ENCODE measurements at places on chromosomes 1 and 21.

DNA sequence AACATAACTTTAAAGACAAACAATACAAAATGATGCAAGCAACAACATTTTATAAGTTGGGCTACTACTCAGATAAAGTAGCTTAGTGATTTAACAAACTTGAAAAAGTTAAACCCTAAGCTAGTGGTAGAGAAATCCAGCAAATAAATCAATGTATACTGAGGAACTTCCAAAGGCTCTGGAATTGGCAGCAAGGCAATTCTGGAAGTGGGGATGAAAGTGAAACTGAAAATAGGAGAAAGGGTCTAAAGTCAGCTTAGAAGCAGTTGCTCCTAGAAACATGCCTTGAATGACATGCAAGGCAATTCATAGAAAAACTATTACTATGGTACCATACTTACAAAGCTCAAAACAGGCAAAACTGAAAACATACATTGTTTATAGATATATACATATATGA is 90.0 kb upstream of the CAMK1G start:
- DNase-seq = no peak

DNA sequence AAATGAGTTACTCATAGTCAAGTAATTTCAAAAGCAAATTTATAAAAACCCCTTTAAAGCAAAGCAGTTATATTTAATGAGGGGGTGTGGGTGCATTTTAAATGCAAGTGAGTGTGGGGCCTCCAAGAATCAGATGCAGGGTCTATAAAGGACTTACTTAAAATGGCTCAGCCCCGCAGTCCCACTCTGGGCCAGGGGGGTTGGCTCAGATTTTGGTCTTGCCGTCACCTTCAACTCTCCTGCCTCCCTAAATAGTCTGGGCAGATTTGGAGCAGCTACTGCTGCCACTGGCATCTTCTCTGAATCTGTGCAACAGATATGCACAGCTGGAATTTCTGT is 16.2 kb downstream of the AMPD2 start:
- no peak for DNase-seq

DNA sequence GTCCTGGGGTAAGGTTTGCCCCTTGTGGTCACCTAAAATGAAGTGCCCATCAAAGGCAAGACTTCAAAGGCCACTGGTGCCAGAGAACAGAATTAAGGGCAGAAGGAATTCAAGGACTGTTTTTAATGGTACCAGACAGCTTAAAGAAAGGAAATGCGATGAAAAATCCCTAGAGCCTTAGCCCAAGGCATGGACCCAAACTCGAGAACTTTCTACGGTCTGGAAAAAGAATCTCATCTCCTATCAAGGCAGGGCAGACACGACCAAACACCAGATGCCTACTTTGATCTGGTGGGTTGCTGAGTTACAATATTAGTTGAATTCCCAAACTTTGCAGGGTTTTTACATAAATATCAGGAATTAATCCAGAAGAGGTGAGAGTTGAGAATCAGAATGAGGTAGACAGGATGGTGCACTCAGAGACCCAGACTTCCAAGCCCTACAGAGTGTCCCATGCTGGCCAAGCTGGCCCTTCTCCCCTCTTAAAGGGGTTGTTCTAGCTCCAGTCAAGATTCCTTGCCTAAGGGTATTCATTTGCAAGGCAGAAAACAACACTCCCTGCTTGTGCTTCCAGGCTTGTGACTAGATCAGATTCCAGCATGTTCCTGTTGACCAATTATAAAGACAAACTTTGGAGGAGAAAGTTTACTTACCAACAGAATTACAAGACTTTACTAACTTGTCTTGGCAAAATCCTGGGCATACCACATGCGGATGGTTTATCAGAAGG is 48.0 kb downstream of the EDN2 start:
- no peak for DNase-seq

GRCh38 chr21:17370263-17370662 is 142.6 kb upstream of the CXADR start:
- DNase-seq = no peak

- no peak for DNase-seq
Measured at GRCh38 chr1:161069241-161069640, 450 bp downstream of the ARHGAP30 start.

DNA sequence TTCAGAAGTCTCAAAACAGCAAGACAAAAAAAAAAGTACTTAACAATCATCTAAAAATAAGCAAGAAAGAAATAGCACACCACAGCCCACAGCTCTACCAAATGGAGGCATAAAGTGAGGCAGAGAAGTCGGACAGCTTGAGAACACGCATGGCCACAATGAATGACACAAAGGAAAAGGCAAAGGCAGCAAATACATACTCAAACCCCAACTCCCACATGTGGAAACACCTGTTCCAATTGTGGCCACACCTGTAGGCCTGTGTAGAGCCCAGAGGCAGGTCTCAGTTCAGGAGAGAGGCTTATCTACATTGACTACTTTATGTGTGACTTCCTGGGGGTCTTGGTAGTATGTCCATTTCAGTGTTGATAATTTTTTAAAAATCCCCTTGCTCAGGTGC is 543.5 kb downstream of the LMO4 start:
- DNase-seq = no peak

DNA sequence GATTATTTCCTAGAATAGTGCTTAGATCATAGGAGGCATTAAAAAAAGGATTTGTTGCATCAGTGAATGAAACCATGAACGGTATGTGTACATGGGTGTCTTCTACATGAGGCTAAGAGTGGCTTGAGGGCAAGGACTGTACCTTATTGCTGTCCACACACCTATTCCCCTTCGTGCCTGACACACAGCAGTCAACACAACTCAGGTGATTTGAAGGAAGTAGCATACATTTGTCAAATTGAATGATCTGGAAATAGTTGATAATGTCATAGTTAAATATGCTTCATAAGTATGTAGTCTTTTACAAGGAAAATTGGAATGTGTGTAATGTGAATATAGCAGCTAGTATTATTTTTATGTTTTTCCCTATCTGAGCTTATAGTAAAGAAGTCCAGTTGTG is 189.0 kb upstream of the DAB1 start:
- no peak for DNase-seq

DNA sequence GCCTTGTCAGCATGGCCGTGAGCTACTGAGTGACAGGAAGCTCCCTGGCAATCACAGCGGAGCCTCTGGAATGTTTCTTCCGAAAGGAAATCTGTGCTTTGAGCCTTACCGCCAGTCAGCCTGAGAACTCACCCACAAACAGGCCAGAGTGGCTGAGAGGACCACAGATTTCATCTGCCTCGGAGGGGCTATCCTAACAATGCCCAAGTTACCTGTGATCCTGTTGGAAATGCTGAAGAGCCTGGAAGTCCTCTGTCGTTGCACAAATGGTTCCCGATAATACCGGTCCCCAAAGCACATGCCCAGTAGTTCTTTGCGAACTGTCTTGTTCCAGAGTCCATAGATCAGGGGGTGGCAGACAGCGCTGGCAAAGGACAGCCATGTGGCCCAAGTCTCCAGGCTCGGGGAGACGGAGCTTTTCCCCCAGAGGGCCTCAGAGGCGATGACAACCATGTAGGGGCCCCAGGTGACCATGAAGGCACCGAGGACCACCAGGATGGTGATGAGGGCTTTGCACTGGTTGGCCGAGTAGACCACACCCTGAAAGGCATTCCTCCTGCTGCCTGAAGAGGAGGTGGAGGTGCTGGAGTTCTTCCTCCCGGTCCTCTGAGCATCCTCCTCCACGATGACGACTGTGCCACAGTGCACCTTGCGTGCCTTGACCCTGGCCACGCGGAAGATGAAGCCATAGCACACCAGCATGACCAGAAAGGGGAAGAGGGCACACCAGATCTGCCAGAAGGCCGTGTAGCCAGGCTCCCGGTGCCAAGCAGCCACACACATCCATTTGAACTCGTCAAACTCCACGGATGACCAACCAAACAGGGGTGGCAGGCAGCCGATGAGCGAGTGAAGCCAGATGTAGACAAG is 40.2 kb downstream of the GPR161 start:
- no peak for DNase-seq

GRCh38 chr1:243270097-243270864 is 14.4 kb downstream of the SDCCAG8 start:
- DNase-seq = no peak

DNA sequence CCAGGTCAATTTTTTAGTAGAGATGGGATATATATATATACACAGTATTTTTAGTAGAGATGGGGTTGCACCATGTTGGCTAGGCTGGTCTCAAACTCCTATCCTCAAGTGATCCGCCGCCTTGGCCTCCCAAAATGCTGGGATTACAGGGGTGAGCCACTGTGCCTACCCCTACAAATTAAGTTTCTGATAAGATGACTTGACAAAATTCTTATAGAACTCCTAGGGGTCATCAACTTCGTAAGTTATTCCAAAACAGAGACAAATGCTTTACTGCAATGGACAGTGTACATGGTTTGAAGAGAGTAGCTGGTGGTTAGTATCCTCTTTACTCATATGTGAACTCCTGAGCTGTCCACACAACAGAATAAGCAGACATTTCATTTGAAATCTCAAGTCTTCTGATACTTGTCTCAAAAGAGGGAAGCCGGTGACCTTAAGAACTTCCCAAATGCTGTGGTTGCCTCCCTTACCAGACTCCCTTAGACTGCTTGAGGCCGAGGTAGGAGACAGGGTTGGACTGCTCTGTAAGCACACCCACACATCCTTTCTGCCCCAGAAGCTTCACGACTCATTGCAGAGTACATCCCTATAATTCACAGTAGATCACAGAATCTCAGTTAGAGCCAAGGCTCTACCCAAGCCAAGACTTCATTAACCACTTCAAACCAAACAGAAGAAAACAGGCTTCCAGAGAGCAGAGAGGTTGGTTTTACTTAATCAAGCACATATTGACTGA is 244.1 kb upstream of the IRF2BP2 start:
- DNase-seq = no peak

DNA sequence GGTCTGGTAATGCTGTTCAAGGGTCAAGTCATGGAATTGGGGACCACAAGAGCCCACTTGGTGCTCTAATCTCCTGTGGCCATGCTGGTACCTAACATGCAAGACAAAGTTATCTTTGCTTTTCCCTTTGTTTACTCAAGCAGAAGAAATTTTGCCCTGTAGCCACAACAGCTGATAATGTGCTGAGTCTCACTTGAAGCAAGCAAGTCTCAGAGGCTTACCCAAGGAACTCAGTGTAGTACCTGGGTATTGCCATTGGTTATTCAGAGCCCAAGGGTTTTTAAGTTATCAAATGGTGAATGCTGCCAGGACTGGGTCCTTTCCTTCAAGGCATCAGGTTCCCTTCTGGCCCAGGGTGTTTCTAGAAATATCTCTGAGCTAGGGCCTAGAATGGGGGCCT is 198.9 kb upstream of the RNPC3 start:
- no peak for DNase-seq

DNA sequence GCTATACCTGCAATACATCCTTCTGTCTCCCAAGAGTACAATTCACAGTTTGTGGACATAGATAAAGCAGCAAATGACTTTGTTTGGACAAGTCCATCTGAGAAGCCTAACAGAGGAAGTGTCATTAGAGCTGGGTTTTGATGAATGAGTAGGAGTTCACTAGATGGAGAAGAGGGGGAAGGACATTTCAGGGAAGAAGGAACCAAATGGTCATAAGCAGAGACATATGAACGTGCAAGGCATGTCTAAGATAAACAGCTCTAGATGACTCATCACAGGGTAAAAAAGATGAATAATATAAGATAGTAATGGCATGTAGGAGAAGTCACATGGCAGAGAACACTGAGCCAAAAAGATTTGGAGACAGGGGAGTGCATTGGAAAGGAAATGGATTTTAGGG is 54.5 kb downstream of the HMGB4 start:
- no peak for DNase-seq

- DNase-seq = no peak
Measured at GRCh38 chr1:92094595-92094994, 14.4 kb downstream of the BTBD8 start.

- no peak for DNase-seq
Measured at GRCh38 chr1:248790456-248790855, 34.9 kb upstream of the LYPD8 start.

DNA sequence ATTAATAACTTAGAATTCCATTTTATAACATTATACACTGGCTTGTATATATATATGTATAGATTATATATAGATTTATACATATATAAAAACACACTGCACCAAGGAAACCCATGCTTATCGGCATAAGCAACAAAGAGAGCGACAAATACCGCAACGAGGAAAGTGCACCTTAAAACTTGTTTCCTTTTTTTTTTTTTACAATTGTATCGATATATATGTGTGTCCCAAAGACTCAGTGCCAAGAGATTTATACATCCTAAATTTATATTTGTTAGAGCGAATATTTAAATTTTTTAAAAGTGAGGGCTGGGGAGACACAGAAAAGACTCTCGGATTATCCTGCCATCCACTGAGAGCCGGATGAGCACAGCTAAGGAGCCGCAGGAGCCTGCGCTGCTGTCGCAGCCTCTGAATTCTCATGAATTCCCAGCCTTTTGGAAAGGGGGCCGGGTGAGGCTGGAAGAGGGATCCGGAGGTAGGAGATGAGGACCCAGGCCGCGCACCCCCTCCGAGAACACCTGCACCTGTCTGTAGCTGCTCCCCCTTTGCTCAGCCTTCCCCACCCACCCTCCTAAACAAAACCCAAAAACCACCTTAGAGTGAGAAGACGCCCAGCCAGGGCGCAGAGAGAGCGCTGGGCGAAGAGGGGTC is 5.2 kb downstream of the DMRTA2 start:
- no peak for DNase-seq

DNA sequence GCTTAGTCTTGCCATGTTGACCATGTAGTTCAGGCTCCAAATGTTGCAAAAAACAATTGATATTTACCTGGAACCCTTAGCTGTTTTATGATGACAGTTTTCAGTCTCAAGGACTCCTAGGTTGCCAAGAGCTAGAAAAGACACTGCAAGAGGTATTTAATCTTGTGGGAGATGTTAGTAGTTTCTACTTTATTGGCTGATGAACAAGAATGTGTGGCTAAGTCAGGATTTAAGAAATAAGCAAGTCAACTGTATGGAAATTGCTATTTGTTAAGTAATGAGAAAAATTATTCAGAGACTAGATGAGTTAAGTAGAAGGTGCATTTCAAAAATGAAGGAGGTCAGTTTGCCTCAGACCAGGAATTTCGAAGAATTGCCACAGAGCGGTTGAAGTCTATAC is 639.7 kb upstream of the USP24 start:
- DNase-seq = no peak

DNA sequence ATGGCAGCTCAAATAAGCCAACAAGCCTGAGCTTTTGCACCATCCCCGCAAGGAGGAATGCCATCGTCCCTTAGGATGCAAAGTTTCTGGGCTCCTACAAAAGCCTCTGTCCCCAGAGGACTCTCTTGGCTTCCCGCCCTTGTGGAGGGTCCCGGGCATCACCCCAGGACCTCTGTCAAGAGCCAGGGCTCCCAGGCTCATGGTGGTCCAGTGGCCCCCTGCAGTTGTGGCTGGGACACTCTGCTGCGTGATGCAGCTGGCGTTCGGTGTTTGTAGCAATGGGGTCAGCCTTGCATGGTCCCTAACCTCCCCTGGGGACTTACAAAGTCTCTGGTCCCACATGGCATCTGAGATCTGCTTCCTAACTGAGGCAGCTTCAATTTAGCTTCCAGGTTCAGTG is 104.7 kb downstream of the RIPK4 start:
- DNase-seq = no peak

GRCh38 chr1:101995984-101996745 is 561 bp downstream of the OLFM3 start:
- no peak for DNase-seq

Measured in stimulated activated CD4-positive, alpha-beta T cell treated with anti-CD3 and anti-CD28 coated beads, Interleukin-1b, Interleukin-23, amount 100 ng/mL, for 48 hours (primary cell).